ENCODE measurements at places on chromosomes 5 and 9.

- DNase-seq, result no peak
These were observed 11.6 kb upstream of the CRB2 start for GRCh38 chr9:123344192-123344949.

DNA sequence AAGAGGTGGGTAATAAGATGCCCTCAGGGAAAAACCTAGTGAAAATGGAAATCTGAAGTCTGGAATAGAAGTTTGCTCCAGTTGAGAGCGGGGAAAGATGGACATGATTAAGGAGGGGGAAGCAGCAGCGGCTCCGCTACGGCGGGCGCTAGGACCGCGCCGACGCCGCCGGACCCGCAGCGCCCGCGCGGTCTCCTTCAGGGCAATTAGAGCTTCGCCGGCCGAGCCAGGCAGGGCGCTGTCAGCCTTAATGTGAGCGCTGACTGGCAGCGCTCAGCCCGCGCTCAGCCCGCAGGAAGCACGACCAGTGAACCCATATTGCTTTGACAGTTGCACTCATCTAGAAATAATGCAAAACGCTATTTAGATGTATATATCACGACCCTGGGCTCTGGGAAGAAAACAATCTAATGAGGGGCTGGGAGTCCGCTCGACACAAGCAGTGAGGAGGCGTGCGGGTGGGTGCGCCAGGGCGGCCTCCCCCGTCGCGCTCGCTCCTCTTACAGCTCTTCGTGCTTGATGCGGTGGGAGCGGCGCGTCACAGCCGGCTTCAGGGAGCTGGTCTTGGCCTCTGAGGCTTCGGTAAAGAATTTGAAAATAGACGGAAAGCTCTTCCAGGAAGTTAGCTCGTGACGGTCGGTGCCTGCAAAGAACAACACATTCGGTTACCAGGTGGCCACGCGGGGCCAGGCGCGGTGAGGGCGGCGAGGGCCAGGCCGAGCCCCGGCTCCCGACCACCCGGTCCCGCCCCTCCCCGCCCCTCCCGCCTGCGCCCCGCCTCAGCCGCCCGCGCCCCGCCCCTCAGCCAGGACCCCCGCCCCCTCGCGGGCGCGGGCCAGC lies 37.7 kb downstream of the NR2F1 start:
- DNase-seq, result peak; percentile 73

DNA sequence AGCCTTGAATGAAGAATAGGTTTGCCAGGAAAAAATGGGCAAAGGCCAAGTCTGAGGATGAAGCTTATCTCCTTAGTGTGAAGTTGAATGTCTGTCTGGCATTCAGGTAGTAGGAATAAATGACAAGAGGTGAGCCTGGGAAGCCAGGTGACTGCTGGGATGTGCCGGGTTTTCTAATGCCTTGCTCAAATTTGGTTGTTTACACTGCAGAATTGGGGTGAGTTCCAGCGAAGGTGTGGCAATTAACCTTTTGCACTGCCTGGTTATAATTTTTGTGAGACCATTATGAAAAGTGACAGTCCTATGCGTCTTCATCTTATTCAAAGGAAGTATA lies 73.6 kb downstream of the MAST4 start:
- no peak for DNase-seq

DNA sequence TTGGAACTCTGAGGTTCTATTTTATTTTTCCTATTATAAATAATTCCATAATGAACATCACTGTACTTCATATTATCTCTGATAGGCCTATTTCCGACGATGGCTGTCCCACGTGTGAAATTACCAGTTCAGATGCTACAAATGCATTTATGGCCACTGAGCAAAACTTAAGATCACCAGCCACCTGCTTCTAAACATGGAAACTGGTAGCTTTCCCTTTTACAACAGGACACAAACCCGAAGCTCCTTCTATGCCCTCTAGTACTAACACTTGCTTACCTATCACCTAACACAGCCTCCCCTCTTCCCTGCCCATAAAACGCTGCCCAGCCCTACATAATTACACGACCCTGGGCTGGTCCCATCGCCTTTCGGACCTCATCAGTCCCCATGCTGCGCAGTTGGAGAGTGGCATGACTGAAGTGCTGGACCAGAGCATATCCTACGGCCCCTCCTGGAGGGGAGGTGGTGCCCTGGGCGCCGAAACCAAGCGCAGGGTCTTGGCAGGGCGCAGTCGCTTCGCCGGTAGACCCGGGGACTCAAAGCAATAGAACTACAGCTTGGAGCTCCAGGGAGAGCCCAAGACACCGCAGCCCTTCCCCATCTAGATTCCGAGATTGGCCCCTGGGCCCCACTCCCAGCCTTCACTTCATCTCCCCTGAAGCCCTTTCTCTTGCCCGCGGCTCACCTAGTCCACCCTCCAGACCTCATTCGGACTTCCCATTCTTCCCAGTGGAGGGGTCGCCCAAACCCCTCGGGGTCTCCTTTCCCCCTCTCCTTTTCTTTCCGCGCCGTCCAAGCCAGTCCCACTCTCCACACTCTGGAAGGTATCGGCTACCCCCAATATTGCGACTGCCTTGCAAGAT lies 1.0 kb upstream of the SAP30L start:
- peak; percentile 26 for DNase-seq

Data from EH (cell line).